ENCODE measurements at places on chromosomes 16 and 17.

GRCh38 chr17:75878174-75878998 lies at the start of gene TRIM47:
Gene TRIM47, minus strand, starts transcription at chr17:75878581. Its CDS starts 33 bp downstream, at chr17:75878548.
- no peak for DNase-seq

- no peak for DNase-seq
These were observed 59.9 kb downstream of the SEC14L1 start for GRCh38 chr17:77200711-77201110.

GRCh38 chr16:2755158-2755557 lies 2.7 kb downstream of the SRRM2 start:
- DNase-seq, result peak; percentile 11

DNA sequence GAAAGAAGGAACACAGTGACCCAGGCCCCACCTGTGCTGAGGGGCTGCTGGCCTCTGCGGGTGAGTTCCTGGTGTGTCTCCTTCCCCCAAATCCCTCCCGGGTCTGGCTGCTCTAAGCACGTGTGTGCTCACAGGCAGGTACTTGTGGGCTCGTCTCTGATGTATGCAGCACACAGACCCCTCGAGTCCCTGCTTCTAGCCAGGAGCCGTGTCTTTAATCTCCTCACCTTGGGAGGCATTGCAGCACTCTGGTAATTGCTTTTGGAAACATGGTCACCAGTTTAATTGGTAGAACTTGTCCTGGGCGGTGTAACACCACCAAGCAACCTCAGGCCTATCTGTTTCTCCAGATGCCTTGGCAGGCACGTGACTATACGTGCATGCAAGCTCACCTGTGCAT lies 8.8 kb upstream of the RPL38 start:
- no peak for DNase-seq

- DNase-seq, result no peak
These were observed 53.7 kb downstream of the NT5M start for GRCh38 chr17:17356931-17357270.

DNA sequence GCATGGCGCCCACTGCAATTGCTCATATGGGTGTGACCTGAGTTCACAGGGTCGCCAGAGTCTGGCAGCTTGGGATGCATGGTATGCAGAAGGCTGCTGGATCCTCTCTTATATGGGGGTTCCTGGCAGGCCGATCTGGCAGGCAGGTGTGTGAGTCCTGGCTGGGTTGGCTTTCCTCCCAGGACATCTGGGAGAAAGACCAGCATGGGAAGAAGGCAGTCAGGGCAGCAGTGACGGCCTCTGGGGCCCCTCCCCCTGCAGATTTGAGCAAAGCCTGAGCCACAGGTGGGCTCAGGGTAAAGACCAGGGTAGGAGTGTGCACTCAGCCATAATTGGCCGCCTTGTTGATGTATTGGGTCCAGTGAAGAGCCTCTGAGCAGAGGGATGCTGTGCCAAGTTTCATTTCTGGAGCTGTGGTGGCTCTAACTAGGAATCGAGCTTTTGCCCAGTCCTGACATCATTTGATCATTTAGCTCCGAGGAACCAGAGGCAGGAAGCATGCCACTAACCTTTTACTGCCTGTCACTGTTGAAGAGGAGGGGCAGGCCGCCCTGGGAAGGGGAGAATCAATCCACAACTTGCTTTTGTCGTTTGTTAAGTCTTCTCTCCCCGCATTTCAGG lies 174.3 kb downstream of the CCDC182 start:
- no peak for DNase-seq

DNA sequence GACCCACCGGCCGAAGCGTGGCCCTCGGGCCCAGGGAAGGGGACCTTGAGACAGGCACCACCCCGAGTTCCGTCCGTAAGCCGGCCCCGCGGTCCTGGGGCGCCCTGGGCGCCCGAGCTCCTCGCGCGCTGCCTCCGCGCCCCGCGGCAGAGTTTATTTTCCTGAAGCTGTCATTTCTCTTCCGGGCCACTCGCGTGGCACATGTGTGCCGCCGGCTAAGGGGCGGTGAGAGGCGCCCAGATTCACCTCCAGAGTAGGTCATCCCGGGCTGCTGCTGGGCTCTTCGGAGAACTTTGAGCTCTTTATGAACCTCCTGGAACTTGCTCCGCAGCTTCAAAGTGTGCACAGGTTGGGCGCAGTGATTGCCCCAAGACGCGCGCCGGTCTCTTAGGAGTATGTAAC lies 489 bp downstream of the ZC3H18 start:
- no peak for DNase-seq

DNA sequence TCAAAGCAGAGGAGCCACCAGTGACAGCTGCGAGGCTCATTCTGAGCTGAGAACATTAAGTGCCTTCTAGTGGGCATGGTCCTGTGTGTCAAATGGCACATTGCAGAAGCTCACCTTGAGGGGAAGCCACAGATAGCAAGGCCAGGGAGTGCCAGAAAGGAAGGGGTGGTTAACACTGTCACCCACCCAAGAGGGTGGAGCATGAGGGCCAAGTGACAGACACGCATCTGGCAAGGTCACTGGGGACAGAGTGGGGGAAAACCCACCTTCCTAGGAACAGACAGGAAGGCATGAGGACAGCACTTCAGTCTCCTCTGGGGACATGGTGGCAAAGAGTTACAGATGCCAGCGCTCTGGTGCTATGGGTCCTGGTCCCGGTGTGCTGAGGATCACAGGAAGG lies 22.1 kb downstream of the NUBP1 start:
- no peak for DNase-seq

GRCh38 chr17:17120294-17120693 lies 78.0 kb downstream of the MPRIP start:
- DNase-seq, result no peak

- no peak for DNase-seq
These were observed 80.4 kb downstream of the CDYL2 start for GRCh38 chr16:80723981-80724380.

GRCh38 chr17:29363716-29364115 lies 26.4 kb upstream of the TAOK1 start:
- DNase-seq, result no peak

DNA sequence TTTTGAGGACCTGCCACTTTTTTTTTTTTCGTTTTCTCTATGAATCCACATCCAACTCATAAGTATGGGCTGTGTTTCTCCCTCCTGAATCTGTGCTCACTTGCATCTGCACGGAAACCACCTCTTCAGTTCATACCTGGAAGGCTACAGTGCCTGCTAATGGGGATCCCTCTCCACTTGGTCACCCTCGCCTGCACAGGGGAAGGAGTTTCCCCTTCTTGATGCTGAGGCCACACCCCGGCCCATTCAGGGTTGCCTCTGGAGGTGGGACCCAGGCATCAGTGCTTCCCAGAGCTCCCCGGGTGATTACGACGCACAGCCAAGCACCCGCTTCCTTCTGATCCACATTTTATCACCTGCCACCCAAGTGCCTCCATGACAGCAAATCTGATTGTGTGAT lies 85.9 kb upstream of the TBC1D3K start:
- DNase-seq, result no peak

- DNase-seq, result no peak
These were observed 469.6 kb upstream of the HSBP1 start for GRCh38 chr16:83338138-83338537.

DNA sequence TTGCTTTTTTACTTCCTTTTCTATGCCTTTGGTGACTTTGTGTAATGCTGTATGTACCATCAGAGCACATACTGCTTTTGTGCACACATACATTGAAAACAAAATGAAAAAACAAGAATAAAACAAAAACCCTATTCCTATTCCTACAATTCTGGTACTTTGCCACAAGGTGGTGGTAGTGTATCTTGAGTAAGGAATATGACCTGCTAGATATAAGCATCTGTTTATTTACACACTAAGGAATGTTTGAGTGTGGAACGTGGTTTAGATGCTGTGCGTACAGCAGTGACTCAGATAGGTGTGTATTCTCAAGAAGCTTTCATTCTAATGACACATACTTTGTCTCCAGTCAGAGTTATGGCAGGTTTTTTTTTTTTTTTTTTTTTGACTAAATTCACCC lies 606.2 kb downstream of the WWOX start:
- DNase-seq, result peak; percentile 1

DNA sequence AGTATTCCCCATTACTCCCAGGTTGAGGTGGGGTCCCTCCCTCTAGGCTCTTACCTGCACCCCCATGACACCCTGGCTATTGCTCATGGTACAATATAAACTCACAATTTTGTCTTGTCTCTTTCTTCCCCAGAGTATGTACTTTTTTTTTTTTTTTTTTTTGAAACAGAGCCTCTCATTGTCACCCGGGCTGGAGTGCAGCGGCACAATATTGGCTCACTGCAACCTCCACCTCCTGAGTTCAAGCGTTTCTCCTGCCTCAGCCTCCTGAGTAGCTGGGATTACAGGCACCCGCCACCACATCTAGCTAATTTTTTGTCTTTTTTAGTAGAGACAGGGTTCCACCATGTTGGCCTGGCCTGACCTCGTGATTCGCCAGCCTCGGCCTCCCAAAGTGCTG lies 8.5 kb downstream of the KANSL1 start:
- no peak for DNase-seq

DNA sequence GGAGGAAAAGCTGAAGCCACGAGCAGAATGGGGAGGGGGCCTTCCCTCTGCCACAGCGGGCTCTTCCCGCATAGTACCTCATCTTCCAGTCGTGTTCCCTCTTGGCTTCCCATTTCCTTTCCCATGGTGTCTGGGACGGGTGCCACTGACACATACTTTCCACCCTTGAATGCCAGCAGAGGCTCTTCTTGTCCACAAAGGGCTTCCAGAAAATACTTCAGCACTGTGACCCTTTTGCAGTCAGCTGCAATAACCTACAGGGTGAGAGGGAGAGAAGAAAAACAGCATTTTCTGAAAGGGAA lies 30.7 kb downstream of the HIC1 start:
- DNase-seq, result no peak

DNA sequence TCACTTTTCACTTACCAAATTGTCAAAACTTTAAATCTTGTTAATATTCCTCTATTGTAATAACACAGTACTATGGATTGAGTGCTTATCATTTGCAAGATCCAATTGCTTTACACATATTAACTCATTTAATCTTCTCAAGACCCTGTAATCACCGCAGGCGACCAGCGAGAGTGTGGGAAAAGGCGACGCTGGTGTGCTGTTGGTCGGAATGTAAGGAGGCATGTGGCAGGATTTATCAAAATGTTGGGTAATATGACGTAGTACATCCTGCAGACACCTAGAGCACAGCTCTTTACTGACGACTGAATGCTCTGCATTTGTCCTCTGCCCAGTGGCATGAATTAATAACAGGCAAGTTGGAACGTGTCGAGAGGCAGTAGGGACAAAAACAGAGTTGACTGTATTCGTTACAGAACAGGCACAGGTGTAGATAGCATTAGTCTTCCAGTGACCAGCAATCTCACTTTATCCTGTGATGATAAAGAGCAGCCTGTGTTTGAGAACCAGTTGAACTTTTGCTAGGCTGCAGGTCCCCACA lies 80.3 kb downstream of the TNRC6C start:
- DNase-seq, result no peak

DNA sequence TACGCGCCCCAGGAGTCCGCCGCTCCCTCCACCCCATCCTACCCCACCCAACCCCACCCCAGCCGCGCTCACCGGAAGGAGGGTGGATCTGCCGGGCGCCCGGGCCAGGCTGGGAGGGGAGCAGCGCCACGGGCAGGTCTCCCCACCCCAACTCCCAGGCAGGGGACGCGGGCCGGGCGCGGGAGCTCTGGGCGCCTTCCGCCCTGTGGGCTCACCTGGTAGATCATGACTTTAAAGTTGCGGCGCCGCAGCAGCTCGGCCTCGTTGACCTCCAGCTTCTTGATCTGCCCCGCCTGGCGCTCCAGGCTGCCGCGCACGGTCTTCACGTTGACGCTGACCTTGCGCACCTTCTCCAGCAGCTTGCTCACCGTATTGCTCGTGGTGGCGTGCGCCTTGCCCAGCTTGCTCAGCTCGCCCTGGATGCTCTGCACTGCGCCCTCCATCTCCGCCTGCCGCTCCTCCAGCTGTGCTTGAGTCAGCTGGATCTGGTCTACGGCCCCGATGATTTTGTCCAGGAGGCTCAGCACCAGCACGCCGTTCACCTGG lies 571 bp downstream of the CAVIN1 start:
- DNase-seq, result peak; percentile 16

GRCh38 chr16:53511084-53511402 lies 8.0 kb upstream of the AKTIP start:
- DNase-seq, result no peak

DNA sequence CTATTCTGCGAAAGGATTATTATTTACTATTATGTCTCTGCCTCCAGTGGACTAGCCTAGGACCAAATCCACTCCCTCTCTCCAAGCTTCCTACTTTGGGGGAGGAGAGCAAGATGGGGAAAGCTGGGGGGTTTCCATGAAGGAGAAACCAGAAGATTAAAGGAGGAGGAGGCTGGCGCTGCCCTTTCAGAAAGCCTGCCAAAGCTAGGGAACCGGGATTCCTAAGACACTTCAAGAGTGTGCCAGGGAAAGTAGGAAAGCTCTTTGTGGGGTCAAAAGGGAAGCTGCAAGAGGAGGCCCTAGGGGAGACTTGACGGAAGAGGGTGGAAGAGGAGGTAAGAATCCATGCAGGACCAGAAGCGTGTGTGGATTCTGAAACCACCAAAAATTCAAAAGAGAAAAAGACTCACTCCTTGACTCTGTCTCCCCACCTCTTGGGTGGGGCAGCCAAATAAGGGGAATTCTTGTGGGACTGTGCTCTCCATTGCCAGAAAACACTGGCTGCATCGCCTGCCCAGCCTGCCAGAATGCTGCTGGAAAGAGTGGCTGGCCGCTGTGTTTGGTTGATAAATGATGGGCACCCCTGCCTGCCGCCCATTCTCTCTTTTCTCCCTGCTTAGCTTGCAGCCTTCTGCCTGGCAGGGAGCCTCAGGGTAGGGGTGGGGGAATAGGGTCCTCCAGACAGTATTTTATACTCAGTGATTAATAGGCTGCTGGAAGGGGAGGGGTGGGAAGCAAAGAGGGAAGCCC lies 11.8 kb upstream of the KAT7 start:
- no peak for DNase-seq

- DNase-seq, result no peak
These were observed 104.6 kb downstream of the OR1D5 start for GRCh38 chr17:2958706-2959222.

DNA sequence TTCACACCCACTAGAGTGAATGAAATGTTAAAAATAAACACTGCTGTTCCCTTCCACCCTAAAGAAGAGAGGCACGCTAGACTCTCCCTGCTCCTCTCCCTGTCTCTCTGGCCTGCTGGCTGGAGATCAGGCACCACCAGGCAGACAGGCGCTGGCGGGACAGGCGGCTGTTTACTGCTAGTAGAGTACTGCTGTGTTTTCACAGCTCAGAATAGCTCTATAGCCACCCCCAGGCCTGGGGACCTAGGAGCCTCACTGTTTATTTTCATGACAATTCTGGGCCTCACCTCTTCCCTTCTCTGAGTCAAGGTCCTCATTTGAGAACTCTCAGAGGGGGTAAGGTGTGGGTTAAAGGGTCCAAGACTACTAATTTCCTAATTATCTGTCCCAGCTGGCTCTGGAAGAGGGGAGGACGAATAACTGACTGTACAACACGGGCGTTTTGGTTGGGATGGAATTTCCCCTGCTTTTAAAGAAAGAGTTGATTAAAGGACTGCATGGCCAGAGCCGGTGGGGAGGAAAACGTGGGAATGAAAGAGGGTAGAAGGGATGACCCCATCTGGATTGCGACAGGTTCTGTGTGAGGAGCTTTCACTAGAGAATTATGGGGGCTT lies 9.0 kb upstream of the G6PC1 start:
- no peak for DNase-seq

GRCh38 chr16:28897826-28898225 lies 19.5 kb downstream of the ATP2A1 start:
- no peak for DNase-seq

- DNase-seq, result no peak
These were observed 132.6 kb upstream of the NOL11 start for GRCh38 chr17:67585077-67585602.

- peak; percentile 41 for DNase-seq
These were observed 5.2 kb downstream of the ITPRIPL2 start for GRCh38 chr16:19118938-19119431.

Measured in HL-60 (cell line).